ENCODE measurements at places on chromosomes 16 and 17.

DNA sequence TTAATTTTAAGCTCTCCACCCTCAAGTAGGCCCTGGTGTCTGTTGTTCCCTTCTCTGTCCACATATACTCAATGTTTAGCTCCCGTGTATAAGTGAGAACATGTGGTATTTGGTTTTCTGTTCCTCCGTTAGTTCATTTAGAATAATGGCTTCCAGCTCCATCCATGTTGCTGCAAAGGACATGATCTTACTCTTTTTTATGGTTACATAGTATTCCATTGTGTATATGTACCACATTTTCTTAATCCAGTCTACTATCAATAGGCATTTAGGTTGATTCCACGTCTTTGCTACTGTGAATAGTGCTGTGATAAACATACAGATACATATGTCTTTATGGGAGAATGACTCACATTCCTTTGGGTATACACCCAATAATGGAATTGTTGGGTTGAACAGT lies 111.4 kb upstream of the NACA2 start:
- no peak for DNase-seq

DNA sequence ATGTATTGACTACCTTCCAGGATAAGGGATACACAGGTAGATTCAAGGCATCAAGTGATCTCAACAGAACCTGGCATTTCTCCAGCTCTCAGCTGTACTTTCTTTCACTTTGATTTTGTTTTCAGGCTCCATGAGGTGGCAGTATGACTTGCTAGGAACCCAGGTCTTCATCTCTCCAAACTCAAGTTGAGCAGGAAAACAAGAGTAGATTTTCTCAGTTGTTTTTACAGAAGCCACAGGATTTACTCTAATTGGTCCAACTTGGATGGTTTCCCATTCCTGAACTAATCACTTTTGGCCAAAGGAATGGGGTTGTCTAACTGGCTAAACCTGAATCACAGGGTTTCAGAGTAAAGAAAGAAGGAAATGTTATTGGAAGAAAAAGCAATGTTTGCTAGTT lies 146.6 kb downstream of the TRIM37 start:
- DNase-seq = no peak

GRCh38 chr17:75875182-75875939 lies 3.0 kb downstream of the TRIM47 start:
- DNase-seq = no peak

- DNase-seq = no peak
Measured at GRCh38 chr17:82487910-82488309, 29.4 kb downstream of the NARF start.

DNA sequence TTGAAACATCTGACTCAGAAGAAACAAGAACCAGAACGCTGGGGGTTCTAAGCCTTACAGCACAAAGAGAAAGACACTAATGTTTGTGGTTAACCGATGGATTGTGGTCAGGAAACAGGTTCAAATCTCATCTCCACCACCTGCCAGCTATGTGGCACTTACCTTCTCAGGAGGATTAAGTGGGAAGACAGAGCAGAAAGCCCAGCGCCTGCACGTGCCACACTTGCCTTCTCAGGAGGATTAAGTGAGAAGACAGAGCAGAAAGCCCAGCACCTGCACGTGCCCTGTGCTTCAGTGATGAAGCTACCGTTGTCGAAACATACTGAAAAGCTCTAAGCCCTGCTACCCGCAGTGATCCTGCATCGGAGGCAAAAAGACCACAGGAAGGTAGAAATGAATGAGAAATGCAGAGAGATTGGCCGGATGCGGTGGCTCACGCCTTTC lies 90.6 kb downstream of the NXN start:
- DNase-seq = no peak

- DNase-seq = no peak
Measured at GRCh38 chr16:2815299-2815771, 1.7 kb upstream of the PRSS21 start.

- DNase-seq = no peak
Measured at GRCh38 chr16:35532576-35532975, 2073.2 kb downstream of the TP53TG3F start.

DNA sequence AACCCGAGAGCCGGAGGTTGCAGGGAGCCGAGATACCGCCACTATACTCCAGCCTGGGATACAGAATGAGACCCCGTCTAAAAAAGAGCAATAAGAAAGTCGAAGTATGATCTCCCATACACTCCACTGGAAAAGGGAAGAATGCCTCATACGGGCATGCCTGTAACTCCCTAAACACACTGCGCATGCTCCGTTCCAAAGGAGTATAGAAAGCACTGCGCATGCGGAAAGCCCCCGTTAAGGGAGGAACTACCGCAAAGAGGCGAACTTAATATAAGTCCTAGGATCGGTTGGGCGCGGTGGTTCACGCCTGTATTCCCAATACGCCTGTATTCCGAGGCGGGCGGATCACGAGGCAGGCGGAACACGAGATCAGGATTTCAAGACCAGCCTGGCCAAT lies 313.1 kb upstream of the ERCC4 start:
- DNase-seq = no peak

GRCh38 chr17:58060596-58061191 lies 22.5 kb upstream of the DYNLL2 start:
- DNase-seq = no peak

DNA sequence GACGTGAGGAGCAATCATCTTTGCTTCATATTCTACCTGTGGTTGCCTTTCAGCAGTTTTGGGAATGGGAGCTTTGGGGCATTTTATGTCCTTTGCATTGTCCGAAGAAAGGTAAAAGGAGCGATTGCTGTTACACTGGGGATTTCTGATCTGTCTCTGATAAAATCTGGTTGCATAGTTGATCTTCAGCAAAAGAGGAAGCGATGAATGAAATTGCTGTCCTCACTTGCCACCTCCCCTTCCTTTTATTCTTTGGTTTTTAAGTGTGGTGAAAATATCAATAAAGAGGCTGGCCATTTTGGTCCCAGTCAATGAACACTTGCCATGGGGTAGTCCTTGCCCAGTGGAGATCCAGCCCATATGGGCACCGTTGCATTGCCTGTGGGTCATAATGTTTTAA lies 236.8 kb downstream of the MSI2 start:
- no peak for DNase-seq

- peak; percentile 69 for DNase-seq
Measured at GRCh38 chr17:57892146-57892819, 42.4 kb upstream of the MRPS23 start.

DNA sequence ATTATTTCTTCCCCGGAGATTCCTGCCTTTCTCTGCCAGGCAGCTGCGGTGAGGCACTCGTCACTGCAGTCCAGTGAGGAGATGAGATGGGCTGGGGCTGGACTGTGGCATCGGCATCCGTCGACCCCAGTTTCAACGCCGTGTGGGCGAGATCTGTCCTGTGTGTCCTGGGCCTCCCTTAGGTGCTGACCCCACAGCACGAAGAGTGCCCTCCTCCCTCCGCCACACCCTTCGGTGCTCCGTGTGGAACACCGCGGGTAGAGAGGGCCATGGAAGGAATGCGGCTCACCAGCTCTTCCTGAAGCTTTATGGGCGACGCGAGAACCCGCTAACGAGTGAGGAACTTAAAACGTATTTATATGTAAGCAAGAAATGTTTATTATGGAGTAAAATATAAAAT lies 17.6 kb downstream of the ACSF3 start:
- no peak for DNase-seq

GRCh38 chr17:64069143-64069542 lies 48.7 kb upstream of the ICAM2 start:
- no peak for DNase-seq

GRCh38 chr16:68927018-68927417 lies 83.7 kb downstream of the TANGO6 start:
- no peak for DNase-seq

- no peak for DNase-seq
Measured at GRCh38 chr16:48592839-48593429, 17.0 kb downstream of the N4BP1 start.

GRCh38 chr16:86630471-86630870 lies 52.1 kb downstream of the FOXL1 start:
- no peak for DNase-seq

DNA sequence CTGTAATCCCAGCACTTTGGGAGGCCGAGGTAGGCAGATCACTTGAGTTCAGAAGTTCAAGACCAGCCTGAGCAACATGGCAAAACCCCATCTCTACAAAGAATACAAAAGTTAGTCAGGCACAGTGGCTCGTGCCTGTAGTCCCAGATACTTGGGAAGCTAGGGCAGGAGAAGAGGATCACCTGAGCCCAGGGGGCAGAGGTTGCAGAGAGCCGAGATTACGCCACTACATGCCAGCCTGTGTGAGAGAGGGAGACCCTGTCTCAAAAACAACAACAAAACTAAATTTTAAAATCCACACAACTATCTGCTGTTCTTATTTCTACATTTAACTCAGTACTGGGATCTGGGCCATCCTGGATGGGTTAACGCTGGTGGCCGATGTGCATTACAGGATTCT lies 41.2 kb upstream of the ARL6IP1 start:
- DNase-seq = no peak

DNA sequence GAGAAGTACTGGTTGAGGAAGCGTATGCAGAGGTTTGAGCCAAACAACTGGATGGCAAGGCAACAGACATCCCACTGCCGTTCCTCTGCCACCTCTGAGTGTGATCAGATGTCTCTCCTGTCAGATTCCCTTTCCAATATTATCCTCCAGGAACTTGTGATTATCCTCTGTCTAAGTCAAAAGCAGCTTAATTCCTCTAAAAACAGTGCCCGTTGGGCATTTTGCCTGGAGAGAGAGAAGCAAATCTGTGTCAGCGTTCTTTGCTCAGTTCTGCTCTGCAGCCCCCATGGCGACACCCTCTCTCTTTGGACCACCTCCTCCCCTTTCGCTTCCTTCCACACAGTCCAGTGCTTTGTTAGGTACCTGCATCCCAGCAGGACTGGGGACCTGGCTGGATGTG lies 56.1 kb upstream of the TBX2 start:
- no peak for DNase-seq

DNA sequence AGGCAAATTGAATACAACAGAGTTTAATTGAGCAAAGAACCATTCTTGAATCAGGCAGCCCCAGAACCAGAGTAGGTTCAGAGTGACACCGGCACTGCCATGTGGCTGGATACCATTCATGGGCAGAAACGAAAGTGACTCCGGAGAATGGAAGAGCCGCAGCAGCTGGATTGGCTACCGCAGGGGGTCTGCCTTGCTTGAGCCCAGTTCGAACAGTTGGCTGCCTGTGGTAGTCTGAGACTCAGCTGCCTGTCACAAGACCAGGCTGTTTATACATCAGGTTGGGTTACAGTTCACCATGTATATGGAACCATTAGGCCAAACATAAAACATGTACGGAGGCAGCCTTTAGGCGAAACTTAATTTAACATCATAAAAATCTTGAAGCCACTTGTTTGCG lies 205.2 kb upstream of the CHMP6 start:
- no peak for DNase-seq

DNA sequence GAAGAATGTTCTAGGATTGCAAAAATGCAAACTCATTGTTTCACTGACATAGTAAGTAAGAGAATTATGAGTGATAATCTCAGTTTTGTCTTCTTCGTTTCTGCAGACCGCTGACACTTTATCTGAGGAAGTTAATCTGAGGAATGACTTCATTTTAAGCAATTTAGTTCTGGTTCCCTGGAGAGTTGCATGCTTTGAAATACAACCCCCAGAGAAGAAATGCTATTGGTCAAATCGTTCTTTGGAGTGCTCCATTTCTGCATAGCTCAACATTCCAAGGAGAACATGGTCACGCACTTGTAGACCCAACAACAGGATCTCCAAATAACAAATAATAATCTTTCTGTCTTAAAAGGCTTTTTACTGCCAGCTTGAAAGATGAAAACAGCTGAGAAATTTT lies 427.1 kb downstream of the GRIN2A start:
- no peak for DNase-seq

DNA sequence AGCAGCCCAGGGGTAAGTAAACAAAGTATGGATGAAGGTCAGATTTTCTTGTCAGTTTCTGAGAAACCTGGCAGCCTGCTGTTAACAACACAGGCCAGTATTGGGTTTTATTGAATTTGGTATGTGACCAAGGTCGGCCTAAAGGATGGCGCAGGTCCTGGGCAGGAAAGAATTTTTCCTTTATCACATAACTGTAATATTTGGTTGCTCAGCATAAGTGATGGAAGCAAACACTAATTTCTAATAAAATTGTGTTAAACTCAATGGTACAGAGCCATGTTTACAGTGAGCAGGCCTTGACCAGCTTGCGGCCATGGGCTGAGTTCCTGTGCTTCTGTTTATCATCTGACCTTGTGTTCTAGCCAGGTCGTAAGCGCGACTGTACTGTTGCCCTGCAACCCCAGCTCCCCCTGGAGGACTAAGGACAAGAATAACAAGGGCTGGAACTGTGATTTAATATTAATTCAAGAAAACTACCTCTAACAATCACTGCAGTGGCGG lies 10.5 kb downstream of the POLDIP2 start:
- no peak for DNase-seq

GRCh38 chr17:15122857-15123256 lies 142.3 kb downstream of the PMP22 start:
- no peak for DNase-seq

DNA sequence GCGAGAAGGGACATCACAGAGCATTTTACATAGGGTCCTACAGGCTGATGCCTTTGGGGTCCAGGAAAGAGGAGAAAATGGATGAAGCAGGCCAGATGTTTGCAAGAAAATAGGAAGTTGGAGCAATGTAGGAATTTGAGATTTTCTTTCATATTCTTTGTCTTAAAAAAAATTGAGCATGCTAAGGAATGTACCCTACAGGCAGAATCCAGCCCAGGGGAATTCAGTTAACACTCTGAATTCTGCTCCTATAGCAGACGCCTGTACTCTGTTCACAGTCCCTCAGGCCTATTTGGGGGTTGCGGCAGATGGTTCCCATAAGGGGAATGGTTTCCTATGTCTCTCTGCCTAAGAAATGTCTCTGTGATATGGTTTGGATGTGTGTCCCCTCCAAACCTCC lies 393.7 kb upstream of the C16orf82 start:
- no peak for DNase-seq

GRCh38 chr17:4610162-4610561 lies 25.8 kb downstream of the SMTNL2 start:
- DNase-seq = no peak
